Amygdala (tissue), 56 donors: ENCODE measurements at places on chromosomes 4 and X.

GRCh38 chr4:158131027-158131426, 41.8 kb downstream of the GASK1B start:
- no peak for DNase-seq

GRCh38 chrX:120840827-120841226, 34.8 kb downstream of the CT47B1 start:
- no peak for DNase-seq

DNA sequence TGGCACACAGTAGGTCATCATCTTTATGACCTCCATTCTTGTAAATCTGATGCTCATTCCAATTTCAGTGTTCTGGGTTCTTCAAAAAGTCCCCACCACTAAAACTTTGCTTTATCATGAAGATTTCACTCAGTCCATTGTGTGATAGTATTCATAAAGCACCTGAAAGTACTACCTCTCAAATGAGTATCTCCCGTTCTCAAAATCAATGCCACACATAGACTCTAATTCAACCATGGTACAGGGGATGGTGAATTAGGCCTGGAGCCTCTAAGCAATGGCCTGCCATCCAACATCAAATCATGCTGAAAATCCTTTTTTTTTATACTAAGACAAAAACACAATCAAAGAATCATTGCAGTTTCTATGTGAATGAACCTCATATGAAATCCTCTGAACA, 19.4 kb upstream of the WAS start:
- no peak for DNase-seq

DNA sequence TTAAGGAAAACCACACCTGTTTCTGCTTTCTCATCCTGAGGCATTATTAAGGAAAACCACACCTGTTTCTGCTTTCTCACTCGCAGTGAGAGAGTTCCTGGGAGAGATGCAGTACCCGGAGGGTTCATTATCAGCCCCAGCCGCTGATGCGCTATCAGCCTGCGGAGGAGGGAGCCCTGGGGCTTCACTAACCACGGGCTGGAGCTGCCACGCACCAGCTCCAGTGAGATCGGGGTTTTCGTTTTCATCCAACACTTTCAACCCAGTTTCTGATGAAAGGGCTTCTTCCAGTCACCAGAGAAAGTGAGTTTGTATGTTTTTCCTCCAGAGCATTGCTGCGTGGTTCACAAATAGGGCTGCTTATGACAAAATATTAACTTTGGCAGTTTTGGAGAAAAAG, 93.2 kb upstream of the PRKX start:
- DNase-seq = no peak

- DNase-seq = no peak
Measured at GRCh38 chrX:71439420-71439819, 73.3 kb downstream of the TAF1 start.

DNA sequence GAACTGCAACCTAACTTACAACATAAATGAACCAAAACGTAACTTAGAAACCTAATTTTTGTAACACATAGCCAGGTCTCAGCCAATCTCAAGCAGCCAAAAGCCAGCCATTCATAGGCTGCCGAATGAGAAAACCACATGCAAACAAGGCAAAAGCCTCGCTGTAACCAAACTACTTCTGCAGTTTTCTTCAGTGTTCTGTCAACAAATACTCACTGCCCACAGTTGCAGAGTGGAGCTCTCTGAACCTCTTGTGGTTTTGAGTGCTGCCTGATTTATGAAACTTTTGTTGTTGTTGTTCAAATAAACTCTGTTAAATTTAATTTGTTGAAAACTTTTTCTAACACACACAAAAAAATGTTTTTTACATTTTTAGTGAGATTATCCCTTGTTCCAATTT, 251.2 kb downstream of the PAPSS1 start:
- no peak for DNase-seq

GRCh38 chr4:119010909-119011606, 122.4 kb downstream of the SYNPO2 start:
- DNase-seq = no peak

DNA sequence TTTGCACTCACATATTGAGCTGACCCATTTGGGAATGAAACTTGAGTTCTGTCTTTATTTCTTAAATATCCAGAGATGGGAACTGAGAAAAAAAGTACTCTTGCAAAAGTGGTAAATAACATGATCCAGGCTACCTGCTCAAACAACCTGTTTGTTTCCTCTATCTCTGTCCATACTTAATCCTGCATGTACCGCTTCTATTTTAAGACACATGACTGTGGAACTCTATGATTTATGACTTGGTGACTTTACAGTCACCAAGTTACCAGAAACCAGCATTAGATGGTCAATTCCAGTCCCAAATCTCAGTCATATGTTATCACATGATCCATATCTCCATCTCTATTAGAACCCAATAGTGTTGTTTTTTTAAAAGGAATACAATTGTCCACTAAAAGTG, 606.7 kb downstream of the EPHA5 start:
- DNase-seq = no peak

DNA sequence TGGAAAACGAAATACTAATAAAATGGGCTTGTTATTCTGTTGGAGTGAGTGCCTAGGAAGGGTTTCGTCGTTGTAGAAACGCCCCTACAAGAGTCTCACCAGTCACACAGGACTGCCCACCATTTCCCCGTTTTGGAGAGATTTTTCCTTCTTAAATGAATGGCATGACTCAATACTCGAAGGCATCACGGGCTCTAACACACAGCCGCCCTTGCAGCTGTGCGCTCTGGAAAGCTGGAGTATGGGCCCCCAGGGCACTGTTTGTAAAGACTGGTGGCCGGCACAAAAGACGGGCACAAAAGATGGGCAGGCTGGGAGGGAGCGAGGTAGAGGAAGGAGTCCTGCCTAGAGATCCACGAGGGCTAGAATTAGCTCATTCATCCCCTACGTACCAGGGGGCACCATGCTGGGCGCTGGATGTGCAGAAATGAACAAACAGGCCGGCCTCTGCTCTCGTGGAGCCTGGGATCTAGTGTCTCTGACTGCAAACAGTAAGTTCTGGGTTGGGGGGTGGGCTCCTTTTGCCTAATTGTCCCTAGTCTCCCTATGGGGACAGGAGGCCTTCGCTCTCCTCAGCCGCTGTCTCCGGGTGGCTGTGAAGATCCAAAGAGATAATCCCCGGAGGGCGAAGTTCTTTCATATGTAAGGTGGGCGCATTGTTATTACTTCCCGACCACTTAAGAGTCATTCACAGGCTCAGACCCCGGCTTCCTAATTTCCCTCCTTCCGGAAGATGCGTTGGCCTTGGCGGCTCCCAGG, 1.0 kb upstream of the SFRP2 start:
- no peak for DNase-seq

- no peak for DNase-seq
Measured at GRCh38 chr4:676871-677235, 2.5 kb downstream of the MYL5 start.

DNA sequence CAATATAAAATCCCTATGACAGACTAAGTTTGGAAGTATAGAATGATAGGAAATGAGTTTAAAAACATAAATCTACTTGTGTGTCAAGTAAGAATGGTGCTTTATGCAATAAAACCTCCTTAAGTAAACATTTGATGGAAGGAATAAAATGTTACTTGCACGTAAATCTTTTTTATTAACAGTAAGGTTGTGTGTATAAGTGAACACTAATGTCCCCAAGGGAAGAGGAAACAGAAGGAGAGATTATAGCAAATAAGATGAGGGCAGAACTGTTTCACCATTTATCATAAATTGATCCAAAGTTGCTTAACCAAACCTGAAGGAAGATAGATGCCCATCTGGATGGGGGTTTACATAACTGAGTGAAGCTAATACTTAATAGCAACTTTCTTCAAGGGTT, 86.8 kb downstream of the FRMPD4 start:
- DNase-seq = no peak

DNA sequence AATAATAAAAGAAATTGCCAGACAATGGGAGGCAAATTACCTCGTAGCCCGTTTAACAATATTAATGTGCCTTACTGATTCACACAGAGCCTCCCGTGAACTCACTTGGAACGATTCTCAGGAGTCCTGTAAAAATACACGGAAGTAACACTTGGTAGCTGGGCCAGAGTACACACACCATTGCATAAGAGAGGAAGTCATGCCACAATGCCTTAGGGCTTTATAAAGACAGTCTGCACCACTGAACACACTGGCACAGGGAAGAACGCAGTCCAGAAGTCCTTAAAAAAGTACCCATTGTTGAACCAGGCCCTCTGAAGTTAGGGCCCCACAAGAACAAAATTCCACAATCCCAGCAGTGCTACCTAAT, 15.1 kb downstream of the SLC2A9 start:
- DNase-seq = no peak

DNA sequence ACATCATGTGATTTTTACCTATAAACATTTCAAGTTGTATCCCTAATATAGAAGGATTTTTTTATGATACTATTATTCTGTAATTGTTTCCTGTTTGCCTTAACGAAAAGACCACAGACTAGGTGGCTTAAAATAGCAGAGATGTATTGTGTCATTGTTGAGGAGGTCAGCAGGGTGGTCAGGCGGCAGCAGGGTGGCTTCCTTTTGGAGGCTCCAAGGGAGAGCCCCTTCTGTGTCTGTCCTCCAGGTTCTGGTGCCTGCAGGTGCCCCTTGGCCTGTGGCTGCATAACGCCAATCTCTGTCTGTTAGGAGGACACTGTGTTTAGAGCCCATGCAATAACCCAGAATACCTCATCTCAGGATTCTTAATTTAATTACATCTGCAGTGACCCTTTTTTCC, 118.1 kb downstream of the TBL1X start:
- DNase-seq = no peak

DNA sequence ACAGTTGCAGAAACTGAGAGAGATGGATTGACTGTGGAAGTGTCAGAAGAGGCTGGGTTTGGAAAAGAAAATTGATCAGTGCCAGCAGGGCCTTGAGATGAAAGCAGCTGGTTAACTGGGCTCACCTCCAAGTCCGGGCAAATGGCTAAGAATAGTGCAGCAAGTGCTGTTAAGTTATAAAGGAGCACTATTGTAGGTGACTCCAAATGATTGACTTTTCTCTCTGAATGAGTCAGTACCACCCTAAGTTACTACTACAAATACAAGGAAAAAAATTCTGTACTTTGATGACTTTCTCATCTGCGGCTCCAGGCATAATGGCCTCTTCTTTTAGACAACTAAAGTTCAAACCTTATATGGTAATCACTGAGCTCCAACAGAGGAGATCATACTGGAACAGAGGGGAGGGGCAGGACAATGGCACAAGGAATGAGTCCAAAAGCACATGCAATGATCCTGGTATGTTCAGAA, 733.4 kb upstream of the INTU start:
- DNase-seq = no peak

- DNase-seq = no peak
Measured at GRCh38 chr4:6308899-6309643, 39.4 kb downstream of the WFS1 start.

DNA sequence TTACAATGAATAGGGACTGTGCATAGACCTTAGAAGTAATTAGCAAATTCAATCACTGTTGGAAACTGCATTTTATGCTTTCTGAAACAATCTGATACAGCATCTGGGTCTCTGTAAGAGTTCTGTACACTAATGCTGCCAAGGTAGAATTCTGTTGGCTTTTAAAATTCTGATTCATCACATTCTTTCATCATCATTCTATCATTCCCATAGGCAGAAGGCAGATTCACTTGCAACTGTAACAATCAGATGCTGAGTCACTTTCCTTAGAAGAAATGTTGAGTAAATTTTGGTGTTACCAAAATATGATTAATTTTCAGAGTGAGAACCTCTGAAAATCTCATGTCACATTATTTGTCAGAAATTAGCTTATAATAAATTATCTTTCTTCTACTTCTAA, 267.2 kb downstream of the MAPK10 start:
- DNase-seq = no peak

GRCh38 chr4:87512400-87512799, 16.8 kb downstream of the SPARCL1 start:
- no peak for DNase-seq

DNA sequence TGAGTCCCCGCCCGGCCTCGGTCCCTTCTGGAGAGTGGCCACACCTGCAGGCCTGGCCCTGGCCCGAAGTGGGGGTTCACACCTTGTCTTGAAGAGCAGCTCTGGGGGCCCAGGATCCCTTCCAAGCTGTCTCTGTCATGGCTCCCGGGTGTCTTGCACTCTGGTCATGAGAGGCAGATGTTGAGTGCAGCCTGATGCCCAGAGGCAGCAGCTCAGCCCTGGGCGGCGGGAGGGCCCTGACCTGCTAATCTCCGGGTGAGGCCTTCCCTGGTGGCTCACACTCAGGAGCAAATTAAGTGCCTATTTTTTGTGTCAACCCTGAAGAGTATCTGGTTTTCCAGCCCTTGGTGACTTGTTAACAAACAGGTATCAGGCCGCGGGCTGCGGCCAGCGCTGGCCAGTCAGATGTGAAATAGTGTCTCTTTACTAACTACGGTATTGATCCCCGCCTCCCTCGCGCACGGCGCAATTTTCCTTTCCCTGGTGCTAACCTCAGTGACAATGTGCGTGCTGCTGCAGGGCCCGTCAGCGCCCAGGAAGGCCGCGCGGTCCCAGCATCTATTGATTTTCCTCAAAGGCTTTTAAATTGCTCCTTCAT, 24.2 kb downstream of the NKX1-1 start:
- no peak for DNase-seq

GRCh38 chrX:76148041-76148665, 24.7 kb upstream of the PBDC1 start:
- DNase-seq = no peak

GRCh38 chr4:74331944-74332343, 23.7 kb downstream of the EPGN start:
- no peak for DNase-seq

DNA sequence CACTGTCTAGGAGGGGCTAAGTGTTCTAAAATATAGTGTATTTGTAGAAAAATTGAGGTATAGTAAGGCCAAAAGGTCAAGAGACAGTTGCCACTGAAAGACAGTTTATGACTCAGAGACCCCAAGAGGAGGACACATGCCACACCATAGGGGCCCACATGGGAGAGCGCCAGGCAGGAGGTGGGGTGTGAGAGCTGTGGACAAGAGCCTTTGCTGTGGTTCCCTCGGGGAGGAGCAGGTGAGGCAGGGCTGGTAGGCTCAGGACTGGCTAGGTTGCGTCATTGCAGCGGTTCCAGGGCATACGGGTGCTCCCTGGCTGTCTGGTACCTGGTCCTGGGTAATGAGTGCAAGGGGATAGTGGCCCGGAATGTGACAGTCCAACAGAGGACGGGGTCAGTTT, 37.6 kb downstream of the CCNQ start:
- DNase-seq = no peak

DNA sequence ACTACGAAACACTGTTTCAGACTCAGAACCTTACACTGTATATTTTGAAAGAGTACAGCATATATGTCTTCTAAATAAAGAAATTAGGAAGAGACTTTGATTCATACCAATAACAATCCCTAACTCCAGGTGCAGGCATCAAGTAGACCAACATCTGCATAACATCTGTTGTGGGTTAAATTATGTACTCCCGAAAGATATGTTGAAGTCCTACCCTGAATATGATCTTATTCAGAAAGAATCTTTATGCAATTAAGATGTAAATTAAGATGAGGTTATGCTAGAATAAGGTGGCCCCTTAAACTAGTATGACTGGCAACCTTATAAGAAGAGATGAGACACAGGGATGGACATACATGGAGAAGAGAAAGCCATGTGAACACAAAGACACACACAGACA, 117.9 kb downstream of the INPP4B start:
- DNase-seq = no peak

GRCh38 chrX:16989750-16990149, 43.3 kb downstream of the REPS2 start:
- no peak for DNase-seq
